ENCODE measurements at places on chromosomes 6 and 20.

DNA sequence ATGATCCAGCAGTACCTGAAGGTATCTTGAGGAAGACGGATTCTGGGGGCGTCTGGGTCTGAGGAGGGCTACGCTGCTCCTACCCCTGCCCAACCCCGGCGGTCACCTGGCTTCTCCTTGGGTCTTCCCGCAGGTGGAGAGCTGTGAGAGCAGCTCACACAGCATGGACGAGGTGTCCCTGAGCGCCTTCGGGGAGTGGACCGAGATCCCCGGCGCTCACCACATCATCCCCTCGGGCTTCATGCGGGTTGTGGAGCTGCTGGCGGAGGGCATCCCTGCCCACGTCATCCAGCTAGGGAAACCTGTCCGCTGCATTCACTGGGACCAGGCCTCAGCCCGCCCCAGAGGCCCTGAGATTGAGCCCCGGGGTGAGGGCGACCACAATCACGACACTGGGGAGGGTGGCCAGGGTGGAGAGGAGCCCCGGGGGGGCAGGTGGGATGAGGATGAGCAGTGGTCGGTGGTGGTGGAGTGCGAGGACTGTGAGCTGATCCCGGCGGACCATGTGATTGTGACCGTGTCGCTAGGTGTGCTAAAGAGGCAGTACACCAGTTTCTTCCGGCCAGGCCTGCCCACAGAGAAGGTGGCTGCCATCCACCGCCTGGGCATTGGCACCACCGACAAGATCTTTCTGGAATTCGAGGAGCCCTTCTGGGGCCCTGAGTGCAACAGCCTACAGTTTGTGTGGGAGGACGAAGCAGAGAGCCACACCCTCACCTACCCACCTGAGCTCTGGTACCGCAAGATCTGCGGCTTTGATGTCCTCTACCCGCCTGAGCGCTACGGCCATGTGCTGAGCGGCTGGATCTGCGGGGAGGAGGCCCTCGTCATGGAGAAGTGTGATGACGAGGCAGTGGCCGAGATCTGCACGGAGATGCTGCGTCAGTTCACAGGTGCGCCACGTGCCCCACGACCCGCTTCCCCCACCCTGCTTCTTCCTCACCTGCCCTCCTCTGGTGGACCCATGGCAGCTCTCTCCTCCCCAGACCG, 166.9 kb upstream of the RNF24 start:
- no peak for DNase-seq

DNA sequence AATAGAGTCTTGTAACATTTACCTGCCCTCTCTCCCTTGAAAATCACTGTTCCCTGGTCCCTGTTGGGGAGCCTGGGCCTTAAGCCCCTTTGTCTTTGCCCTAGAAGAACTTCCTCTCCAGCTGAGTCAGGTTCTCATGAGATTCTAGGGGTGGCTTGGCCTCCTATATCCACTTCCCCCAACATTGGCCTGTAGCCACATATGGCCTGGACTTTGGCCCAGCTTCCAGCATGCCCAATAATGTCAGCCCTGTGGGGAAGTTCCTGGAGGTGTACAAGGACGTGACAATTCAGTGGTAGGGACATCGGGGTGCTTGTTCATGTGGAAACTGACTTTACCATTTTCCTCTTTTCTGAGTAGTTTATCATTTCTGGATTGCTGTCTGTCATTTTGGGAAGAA, 17.2 kb upstream of the MAS1L start:
- no peak for DNase-seq

DNA sequence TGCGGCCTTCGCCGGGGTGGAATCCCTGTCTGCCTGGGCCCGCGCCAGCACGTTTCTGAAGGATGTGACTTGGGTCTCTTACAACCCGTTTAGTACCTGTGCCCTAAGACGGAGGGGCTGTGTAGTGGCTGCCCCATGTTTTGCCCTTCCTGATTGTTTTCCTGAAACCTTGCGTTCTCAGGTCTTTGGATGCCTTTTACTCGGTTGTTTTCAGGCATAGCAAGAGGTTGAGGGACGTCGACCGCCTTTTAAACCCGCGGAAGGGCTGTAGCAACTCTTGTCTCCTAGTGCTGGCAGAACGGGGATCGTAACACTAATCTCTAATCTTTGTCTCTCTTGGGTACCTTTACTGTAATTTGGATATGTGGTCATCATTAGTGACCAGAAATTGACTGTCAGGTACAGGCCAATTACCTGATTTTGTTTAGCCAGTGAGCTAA, 706 bp upstream of the NANP start:
- DNase-seq: no peak

GRCh38 chr6:23735151-23735550, 390.9 kb upstream of the NRSN1 start:
- no peak for DNase-seq

DNA sequence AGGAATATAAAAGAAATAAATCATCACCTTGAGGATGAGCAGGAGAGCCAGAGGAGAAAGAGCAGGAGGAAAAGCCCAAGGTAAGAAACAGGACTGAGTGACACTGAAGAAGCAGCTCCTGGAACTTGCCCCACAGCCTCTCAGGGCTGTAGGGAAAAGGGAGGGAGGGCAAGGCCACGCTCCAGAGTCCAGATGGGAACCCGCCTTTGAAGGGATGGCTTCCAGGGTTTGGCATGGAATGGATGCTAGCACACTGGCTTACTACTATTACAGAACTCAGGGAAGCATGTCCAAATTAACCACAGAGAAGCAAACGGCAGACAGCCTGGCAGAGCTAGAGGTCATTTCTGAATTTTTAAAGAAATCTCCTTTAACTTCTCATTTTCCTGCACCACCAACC, 26.8 kb downstream of the RALGAPA2 start:
- no peak for DNase-seq

GRCh38 chr6:14638906-14639761, 521.6 kb downstream of the CD83 start:
- DNase-seq: peak; percentile 66

DNA sequence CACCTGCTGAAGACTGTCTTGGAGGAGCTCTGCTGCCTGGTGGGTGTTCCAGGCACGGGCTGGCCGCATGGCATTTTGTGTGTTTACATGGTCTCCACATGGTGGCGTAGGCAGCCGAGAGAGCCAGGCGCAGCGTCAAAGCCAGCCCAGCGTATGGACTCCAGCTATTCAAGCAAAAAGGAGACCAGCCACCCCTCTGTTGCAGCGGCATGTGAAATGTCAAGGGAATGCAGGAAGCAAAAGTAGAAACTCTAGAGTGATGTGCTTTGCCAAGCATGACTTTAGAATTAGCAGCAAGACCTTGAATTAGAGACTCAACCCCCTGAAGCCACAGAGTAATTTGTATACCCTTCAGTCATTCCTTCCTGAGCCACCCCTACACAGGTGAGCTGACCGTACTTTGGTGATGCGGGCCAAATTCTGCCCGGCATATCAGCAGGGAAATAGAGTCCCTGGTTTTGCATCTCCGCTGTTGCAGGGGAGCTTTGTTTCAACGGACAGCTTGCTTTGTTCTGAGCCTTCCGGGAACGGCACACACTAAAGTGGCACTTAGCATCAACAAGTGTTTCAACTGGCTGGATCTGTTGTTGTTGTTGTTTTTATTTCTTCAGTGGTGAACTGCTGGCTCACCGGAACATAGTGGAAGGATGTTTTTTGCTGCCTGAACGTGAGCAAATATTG, 48.5 kb downstream of the FNDC1 start:
- DNase-seq: peak; percentile 83

DNA sequence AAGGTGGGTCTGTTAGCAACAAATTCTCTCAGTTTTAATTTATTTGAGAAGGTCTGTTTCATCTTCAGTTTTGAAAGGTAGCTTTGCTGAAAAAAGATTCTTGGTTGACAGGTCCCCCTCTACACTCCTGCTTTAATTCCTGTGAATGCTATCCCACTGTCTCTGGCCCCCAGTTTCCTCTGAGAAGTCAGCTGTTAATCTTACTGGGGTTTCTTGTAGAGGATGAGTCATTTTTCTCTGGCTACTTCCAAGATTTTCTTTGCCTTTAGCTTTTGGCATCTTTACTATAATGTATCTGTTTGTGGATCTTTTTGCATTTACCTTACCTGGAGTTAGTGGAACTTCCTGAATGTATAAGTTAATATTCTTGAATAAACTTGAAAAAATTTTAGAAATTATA, 122.7 kb downstream of the MMS22L start:
- peak; percentile 17 for DNase-seq

- DNase-seq: peak; percentile 43
Measured at GRCh38 chr6:163793011-163793983, 378.8 kb downstream of the QKI start.

DNA sequence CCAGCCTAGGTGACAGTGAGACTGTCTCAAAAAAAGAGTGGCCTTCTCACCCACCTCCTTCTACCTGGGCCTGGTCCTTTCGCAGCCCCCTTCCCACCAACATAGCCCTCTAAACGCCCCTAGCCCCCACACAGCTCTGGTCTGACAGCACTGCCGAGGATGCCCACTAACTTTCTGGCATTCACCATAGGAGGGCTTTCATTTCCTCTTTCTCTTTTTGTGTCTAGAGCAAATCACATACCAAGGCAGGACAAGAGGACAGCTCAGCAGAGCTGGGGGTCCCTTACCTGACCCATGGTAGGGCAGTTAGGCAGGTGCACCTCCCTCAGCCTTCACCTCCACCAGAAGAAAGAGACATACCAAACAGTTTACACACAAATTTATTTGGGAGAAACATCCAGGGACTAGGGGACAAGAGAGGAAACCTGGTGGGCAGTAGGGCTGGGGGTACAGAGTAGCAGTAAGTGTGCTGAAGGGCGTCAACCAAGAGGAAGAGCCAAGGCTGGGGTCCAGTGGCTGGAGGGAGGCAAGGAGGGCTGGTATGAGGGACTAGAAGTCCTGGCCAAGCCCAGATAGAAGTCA, 4.5 kb downstream of the LY6G5C start:
- no peak for DNase-seq

DNA sequence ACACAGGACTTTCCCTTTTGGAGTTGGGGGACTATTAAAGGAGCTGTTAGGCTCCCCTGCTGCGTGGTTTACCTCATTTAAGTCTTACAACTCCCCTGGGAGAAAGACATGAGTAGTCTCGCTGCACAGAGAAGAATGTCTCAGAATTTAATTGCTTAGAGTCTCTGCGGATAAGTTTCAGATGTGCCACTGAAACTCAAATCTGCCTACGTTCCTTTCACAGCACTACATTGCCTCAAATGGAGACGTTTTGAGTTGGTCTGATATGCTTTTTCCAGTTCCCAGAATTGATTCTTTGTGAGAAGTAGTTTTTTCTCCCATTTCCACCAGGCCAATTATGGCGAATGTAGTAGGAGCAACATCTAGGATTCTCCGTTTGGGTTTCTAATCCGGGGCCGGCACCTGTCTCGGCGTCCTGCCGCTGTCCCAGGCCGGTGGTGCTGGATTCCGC, 532 bp upstream of the SLC35F1 start:
- DNase-seq: no peak

DNA sequence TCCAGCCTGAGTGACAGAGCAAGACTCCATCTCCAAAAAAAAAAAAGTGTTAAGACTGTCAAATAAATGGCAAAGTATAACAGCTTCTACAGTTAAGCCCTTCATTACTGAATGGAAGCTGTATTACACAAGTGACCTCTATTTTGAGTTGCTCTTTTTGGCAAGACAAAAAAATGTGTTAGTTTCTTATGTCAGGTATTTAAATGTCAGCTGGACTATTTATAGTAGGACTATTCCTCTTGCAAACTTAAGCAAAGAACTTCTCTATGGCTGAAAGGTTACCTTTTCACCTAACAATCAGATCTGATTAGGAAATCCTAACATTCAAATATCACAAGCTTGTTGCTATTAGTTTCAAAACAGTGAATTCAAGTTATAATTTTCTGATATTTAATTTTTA, 12.4 kb downstream of the UBE2V1 start:
- DNase-seq: no peak

DNA sequence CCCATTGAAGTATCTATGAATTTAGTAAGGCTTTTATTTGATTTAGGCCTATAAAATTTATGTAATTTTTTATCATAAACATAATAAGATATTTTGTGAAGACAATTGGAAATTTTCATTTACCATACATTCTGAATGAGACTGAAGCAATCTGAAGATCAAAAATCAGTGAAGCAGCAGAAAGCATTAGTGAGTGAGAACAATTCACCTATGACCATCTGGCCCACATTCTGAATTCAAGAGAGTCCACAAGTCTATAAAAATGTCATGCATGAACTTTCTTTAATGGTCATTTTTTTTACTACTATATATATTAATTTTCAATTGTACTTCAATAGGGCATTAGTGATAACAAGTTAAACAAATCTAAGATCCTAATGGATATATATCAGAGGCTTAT, 1026.6 kb upstream of the MAP3K7 start:
- no peak for DNase-seq

DNA sequence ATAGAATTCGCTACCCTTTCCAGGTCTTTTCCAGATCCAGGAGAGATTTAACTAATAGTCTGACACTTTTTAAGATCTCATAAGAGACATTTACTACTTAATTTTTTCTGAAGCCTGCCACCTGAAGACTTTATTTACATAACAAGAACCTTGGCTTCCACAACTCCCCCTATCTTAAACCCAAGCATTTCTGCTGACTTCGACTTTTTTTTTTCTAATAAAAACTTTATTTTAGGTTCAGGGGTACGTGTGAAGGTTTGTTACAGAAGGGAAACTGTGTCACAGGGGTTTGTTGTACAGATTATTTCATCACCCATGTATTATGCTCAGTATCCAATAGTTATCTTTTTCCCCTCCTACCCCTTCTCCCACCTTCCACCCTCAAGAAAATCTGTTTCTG, 64.9 kb upstream of the OR14J1 start:
- no peak for DNase-seq

- DNase-seq: no peak
Measured at GRCh38 chr6:152112491-152113261, 305.2 kb downstream of the ESR1 start.

- no peak for DNase-seq
Measured at GRCh38 chr6:129507059-129507807, 202.7 kb downstream of the ARHGAP18 start.

Data from mesendoderm (in vitro differentiated cells).